K562 (cell line): ENCODE measurements at places on chromosomes 2 and 18. TPM values are rescaled to one million over a fixed set of nuclear protein-coding genes. Genes with fewer than 3 reads are reported as not detected.

DNA sequence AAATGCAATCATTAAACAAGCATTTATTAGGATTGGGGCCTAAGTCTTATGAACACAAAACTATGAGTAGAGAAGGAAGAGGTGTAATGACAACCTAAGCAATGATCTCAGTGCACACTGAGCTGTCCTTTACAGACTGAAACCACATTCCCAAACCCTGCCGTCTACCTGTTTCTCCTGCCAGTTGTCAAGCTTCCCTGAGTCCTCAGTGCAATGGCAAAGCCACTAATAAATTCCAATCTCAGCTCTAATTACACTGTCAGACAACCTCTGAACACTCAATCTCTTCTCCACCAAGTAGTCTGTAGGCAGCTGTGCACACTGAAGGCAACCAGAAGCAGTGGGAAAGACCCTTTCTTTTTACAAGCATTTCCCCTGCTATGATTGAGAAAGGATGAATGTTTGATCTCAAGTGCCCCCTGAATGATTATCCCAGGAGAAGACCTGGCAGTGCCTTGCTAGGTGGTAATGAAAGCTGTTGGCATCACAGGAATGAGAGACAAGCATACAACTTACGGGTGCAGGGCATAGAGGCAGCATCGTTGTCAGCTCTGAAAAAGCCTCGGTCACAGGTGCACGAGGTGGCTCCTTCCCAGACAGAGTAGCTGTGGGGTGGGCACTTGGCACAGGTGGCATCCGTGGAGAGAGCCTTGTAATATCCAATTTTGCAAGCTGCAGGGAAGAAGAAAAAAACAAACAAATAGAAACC, 71.4 kb downstream of the EPHA4 start:
- DNase-seq = no peak

- DNase-seq = no peak
Measured at GRCh38 chr18:32298171-32298667, 108.4 kb downstream of the MEP1B start.

DNA sequence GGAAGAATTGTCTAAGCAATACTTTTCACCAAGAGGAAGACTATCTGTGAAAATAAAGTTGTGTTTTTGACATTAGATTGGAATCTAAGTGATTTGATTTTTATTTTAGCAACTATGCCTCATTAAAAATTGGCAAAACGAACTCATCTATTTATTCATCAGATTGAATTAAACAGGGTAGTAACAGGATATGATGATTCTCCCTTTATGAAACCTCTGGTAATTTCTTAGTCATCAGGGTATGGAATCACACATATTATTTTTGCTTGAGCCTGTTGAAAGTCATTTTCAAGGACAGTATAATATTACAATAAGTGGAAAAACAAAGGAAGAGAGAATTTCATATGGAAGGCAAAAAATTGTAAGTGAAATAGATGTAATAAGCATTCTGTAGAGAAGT, 22.0 kb downstream of the ZNF804A start:
- DNase-seq = no peak

DNA sequence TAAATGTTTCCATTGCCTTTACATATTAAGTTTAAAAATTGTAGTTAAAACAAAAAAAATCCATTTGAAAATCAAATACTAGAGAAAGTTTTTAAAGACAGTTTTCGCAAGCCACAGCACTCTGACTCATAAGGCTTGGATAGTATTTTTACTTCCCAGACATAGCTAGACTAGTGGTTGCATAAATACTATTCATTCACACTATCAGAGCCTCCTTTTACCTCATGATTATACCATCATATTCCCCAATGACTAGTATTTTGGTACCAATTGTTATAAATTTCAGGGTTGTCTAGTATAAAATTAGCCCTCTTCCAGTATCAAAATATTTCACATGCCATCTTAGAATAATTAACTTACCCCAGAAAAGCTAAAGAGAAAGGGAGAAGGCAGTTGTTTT, 393.5 kb downstream of the ERBB4 start:
- DNase-seq = no peak

- no peak for DNase-seq
Measured at GRCh38 chr18:77300579-77300978, 50.9 kb downstream of the GALR1 start.

The ATP6V1C2 gene
- 0.09 TPM in 1 of 2 replicates, not detected in the other for total RNA-seq

The SERPINB4 gene
- not detected in 2 replicates for total RNA-seq

The SLC38A11 gene
- not detected in 2 replicates for total RNA-seq
